ENCODE measurements at places on chromosomes 2 and 18.

DNA sequence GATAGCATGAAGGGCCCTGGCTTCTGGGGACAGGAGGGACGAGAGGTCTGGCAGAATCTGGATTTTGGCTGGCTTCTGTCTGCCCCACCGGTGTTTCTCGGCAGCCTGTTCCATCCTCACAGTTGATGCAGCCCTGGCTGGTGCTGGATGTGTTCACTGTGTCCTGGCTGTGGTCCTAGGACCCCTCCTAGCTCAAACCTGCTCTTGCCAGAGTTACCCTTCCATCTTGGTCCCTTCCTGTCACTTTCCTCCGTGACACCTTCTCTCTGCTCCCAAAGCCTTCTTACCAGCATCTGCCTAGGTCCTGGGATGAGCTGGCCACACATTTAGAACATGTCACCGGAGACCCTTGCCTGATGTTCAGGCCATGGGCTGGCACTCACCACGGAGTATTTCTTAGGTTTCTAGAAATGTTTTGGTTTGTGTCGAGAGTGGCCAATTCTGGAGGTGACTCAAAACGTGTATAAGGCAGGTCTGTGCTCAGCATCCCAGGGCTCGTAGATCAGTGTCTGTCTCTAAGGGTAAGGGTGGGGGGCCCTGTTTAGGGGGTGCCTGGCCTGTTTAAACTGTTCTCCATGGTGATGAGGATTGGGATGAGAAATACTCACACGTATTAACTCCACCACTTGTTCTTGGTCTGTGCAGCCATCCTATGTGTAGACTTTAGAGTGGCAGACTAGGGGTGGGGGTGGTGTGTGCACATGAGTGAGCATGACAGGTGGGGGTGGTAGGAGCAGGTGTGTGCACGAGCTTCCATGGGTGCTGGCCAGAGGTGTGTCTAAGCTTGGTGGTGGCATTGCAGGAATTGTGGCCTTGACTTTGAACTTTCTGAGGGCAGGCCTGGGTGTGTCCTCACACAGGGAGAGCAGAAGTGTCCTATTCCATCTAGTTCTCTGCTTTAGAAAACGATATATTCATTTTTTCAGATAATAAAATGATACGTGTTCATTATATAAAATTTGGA, 162.7 kb downstream of the DYSF start:
- DNase-seq: no peak

DNA sequence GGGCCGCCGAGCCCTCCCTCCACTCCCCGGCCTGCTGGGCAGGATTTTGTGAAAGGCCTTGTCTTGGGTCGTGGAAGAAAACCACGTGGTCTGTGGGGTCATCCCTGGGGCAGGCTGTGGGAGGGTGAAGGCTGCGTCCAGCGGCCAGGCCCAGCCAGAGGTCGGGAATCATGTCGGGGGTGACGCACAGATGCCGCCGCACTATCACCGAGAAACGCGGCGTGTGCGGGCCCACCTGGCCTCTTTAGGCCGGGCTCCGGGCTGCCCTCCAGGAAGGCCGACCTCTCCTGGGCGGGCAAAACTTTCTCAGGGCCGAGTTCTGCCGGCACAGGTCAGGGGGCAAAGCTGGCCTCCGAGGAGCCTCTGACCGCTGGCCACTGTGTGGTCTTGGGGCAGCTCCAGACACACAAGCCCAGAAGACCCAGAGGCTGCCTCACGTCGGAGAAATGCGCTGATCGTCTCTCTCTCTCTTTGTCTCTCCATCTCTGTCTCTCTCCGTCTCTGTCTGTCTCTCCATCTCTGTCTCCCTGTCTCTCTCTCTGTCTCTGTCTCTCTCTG, 28.4 kb downstream of the NFATC1 start:
- DNase-seq: no peak

- no peak for DNase-seq
Measured at GRCh38 chr2:33298233-33298632, 178.2 kb upstream of the RASGRP3 start.

GRCh38 chr2:221521233-221521845, 50.8 kb downstream of the EPHA4 start:
- no peak for DNase-seq
